ENCODE measurements at places on chromosomes 1 and 21.

GRCh38 chr1:17511188-17511587 lies 28.3 kb upstream of the ARHGEF10L start:
- DNase-seq, result no peak

DNA sequence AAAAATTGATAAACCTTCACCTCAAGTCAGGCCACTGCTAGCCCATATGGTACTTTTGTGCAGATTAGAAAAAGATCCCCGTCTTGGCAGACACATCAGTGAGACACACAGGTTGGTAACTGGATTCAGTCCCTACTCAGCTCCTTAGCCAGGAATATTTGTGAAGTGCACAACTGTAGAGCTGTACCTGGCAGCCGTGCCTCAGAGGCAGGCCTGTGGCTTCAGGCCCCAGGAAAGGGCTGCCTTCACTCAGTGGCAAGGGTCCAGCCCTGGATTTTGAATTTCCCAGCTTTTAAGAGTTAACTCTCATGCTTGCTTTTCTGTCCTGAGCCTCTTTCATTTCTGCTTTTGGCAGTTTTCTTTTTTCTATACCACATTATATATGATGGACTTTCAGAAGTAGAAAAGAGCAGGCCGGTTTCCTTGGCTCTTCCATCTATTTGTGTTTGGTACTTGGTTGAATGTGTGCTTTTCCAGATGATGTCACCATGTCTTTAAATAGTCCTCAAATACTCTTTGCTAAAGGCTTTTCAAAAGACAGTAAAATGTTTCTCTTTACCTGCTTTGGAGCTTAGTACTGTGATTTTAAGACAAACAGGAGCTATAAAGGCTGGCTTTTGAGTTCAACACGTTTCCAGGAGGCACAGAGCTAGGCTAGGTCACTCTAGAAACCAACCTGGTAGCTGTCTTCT lies 186.6 kb downstream of the AK5 start:
- no peak for DNase-seq

DNA sequence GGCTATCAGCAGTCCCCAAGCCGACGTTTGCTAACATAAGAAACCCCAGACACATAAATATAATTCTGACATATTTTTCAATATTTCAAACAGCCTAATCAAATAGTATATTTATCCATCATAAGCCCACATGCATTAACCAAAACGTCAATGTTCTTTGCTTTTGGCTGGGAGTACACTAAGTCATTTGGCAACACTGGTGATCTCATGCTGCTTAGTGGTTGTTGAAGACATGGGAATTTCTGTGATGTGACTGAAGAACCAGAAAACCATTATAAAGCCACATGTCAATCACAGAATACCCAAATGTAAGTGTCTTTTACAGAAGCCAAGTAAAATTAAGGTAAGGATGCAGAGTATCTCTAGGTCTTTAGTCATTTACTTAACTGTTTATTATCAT lies 57.6 kb downstream of the PLPPR5 start:
- no peak for DNase-seq

GRCh38 chr1:17213148-17213781 lies 8.3 kb downstream of the PADI1 start:
- no peak for DNase-seq
